ENCODE measurements at places on chromosomes 11 and 22. TPM values are rescaled to one million over a fixed set of nuclear protein-coding genes. Genes with fewer than 3 reads are reported as not detected.

The KRTAP5-1 gene
- not detected for total RNA-seq

The ANKK1 gene
- total RNA-seq, result 2.1 TPM

The OR5T1 gene
- total RNA-seq, result not detected

The OSBPL5 gene
- 37.1 TPM for total RNA-seq

The SAA4 gene
- total RNA-seq, result not detected

The TP53AIP1 gene
- total RNA-seq, result 0.47 TPM

The TSPAN32 gene
- 1.2 TPM for total RNA-seq

The CD3G gene
- total RNA-seq, result not detected

The IGSF22 gene
- 0.47 TPM for total RNA-seq

The GAL gene
- total RNA-seq, result 0.66 TPM

The PRAME gene
- total RNA-seq, result not detected

The MS4A3 gene
- not detected for total RNA-seq

The OR5P2 gene
- total RNA-seq, result 1.7 TPM

The XKR3 gene
- total RNA-seq, result not detected

The MYEOV gene
- 2.6 TPM for total RNA-seq

The CBX7 gene
- 13.2 TPM for total RNA-seq

The CECR2 gene
- total RNA-seq, result 14.1 TPM

The FGF3 gene
- total RNA-seq, result not detected

The GRM5 gene
- 0.35 TPM for total RNA-seq

The SLC6A5 gene
- not detected for total RNA-seq

The SERPINH1 gene
- 360 TPM for total RNA-seq

The NCF4 gene
- not detected for total RNA-seq

The FLRT1 gene
- total RNA-seq, result 7.9 TPM

The LRRC74B gene
- total RNA-seq, result not detected

The IGSF9B gene
- 5.8 TPM for total RNA-seq

The CCDC87 gene
- total RNA-seq, result 0.42 TPM

All from mesothelial cell of epicardium (in vitro differentiated cells).